T-cell (primary cell): ENCODE measurements at places on chromosomes 11 and 22. TPM values are rescaled to one million over a fixed set of nuclear protein-coding genes. Genes with fewer than 3 reads are reported as not detected.

- no peak for DNase-seq
Observed at GRCh38 chr22:46113910-46114517, 36.3 kb upstream of the PPARA start.

Gene ROBO4
- 0.59 TPM for total RNA-seq

DNA sequence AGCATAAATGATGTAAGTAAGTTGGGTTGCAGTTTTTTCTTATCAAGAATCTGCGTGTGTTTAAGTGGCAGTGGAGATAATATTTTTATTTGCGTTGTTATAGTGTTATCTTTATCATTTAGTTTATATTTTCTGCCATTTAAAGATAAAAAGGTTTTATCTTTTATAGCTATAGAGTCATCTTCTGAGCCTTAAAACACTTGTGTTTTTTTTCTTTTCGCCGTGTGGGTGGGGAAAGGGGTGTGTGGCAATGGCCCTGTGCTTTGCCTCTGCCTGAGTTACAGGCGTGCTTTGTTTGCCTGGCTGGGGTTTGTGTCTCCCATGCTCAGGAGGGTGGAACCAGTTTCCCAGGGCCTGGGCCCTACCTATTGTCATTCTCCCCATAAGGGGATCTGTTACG lies 16.2 kb downstream of the ARHGEF12 start:
- no peak for DNase-seq

DNA sequence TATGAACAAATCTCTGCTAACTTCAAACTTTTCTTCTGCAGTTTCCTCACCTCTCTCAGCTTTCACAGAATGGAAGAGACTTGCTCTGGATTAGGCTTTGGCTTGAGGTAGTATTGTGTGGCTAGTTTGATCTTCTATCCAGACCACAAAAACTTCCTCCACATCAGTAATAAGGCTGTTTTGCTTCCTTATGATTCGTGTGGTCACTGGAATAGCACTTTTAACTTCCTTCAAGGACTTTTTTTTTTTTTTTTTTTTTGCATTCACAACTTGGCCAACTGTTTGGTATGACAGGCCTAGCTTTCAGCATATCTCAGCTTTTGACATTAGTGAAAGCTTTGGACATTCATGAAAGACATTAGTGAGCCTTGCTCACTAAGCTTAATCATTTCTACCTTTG lies 47.5 kb upstream of the LRRC55 start:
- DNase-seq, result no peak

DNA sequence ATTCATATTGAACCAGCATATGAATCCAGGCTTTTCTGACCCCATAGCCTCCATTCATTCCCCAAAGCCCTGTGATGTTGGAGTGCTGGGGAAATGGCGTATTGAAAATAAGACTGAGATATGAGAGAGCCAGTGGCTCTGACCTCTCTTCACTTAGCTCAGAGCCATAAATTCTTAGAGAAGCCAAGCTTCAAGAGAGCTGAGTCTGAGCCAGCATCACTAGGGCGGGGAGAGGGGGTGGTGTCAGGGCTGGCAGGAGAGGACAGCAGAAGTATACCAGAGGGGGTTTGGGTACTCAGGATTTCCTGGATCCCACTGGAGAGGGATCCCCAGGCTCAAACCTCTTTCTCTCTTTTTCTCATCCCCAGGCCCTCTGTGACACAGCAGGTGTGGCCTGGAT lies 16.7 kb upstream of the MOGAT2 start:
- no peak for DNase-seq

- no peak for DNase-seq
Observed at GRCh38 chr22:37169406-37169805, 18.6 kb downstream of the C1QTNF6 start.

DNA sequence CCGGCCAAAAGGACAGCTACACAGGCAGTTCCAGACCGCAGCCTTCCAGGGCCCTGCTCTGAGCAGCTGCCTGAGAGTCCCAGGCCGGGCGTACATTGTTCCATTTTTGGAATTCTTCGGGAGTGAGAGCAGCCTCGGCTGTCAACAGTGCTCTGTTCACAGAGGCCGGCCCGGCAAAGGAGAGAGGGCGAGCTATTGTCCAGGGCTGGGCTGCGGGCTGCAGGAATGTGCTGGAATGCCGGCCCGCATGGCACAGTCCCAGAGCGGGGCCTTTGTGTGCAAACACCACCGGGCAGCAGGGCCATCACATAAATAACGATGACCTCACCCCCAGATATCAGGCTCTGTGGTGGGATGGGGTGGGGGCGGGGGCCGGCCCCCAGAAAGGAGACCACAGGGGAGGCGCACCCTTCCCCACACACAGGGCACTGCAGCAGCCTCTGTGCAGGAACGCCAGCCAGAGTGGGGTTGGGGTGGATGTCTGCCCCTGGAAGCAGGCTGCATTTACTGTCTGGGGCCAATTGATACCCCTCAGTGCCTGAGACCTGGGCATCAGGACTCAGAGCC lies 15.8 kb downstream of the LINC01488 start:
- no peak for DNase-seq

Gene C22orf42
- not detected for total RNA-seq

- DNase-seq, result no peak
Observed at GRCh38 chr22:29344137-29344536, 28.6 kb upstream of the RASL10A start.

- DNase-seq, result no peak
Observed at GRCh38 chr22:28120691-28121592, 201.9 kb upstream of the PITPNB start.
